ENCODE measurements at places on chromosomes 1 and 21. TPM values are rescaled to one million over a fixed set of nuclear protein-coding genes. Genes with fewer than 3 reads are reported as not detected.

DNA sequence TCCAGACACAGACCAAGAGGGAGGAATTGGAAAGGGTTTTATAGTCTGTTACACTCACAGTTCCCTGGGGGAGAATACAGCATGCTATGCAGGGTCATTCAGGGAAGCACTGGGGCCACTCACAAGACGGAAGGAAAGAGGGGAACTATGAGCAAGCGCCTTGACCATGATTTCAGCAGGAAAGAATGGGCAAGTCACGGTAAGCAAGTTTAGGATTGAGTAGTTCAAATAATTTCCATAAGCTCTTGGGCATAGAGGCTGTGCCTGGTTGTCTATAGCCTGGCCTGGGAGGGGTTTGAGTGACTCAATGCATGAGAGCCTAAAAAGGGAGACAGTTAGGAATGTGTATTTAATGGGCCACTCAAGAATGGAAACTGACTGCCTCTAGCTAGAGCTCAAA, 176.7 kb downstream of the TTLL7 start:
- H3K27ac ChIP-seq, result no peak overlapping the region
- H3K27me3 ChIP-seq, result no peaks in the 10 kb centered on the region
- H3K4me1 ChIP-seq, result no peaks in the 10 kb centered on the region

DNA sequence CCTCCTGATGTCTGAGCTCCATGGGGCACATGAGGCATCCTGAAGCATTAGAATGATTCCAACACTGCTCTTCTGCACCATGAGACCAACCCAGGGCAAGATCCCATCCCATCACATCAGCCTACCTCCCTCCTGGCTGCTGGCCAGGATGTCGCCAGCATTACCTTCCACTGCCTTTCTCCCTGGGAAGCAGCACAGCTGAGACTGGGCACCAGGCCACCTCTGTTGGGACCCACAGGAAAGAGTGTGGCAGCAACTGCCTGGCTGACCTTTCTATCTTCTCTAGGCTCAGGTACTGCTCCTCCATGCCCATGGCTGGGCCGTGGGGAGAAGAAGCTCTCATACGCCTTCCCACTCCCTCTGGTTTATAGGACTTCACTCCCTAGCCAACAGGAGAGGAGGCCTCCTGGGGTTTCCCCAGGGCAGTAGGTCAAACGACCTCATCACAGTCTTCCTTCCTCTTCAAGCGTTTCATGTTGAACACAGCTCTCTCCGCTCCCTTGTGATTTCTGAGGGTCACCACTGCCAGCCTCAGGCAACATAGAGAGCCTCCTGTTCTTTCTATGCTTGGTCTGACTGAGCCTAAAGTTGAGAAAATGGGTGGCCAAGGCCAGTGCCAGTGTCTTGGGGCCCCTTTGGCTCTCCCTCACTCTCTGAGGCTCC, 11.1 kb upstream of the RASSF5 start:
- no peak overlapping the region for H3K4me3 ChIP-seq
- no peak for DNase-seq

- no peaks in the 10 kb centered on the region for H3K4me1 ChIP-seq
- no peaks in the 10 kb centered on the region for H3K27me3 ChIP-seq
- H3K36me3 ChIP-seq, result no peaks in the 10 kb centered on the region
- no peak for DNase-seq
Observed at GRCh38 chr1:192927496-192927895, 118.7 kb downstream of the RGS2 start.

GRCh38 chr1:197042676-197043341, 24.3 kb downstream of the F13B start:
- no peak overlapping the region for H3K4me3 ChIP-seq
- no peak overlapping the region for H3K27ac ChIP-seq
- no peaks in the 10 kb centered on the region for H3K4me1 ChIP-seq
- no peak for DNase-seq
- H3K36me3 ChIP-seq, result no peaks in the 10 kb centered on the region
- H3K27me3 ChIP-seq, result peaks cover 8% of the 10 kb centered on the region

WDR64 gene
- total RNA-seq, result 0.21 TPM

DNA sequence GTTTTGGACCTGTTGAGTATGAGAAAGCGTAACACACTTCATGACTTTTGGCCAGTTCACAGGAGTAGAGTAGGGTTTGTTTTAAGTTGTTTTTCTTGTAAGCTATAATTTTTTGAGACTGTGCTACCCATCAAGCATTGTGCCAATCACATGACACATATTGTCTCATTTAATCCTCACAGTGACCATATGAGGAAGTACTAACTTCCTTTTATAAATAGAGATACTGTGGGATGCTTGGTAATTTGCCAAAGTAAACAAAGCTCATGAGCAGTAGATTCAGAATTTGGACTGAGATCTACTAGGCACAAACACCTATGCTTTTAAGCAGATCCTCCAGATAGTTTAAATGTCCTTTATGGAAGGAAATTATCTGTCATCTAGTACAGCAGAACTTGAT, 178.3 kb downstream of the CACNA1E start:
- H3K4me1 ChIP-seq, result no peaks in the 10 kb centered on the region
- H3K27me3 ChIP-seq, result peaks cover 4% of the 10 kb centered on the region
- no peak for DNase-seq
- H3K27ac ChIP-seq, result no peak overlapping the region

DNA sequence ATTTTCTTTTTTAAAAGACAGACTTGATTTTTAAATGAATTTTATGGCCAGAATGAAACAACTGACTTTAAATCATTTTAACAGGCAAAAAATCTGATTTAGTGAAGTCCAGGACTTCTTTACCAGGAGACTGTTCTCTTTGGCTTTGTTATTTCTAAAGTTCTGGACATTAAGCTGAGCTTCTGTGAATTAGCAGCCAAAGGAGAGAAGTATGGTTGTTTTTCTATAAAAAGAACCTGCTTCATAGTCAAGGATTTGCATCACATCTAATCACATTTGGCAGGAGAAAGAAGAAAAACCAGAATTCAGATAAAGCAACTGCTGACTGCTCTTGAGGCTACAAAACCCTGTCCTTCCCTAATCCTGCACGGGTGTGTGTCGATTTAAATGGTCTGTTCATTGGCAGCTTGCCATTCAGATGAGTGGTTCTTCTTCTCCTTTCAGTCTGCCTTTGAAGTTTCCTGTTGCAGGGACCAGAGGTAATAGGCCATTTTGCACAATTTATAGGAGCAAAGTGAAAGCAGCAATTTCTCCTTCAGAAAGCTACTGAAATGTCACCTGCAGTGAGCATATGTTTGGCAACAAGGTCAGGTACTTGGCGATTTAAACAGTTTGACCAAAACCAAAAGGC, 215.4 kb downstream of the OLFM3 start:
- no peak overlapping the region for H3K27ac ChIP-seq
- H3K4me3 ChIP-seq, result no peak overlapping the region
- DNase-seq, result no peak
- no peaks in the 10 kb centered on the region for H3K27me3 ChIP-seq
- H3K36me3 ChIP-seq, result no peaks in the 10 kb centered on the region

- no peak for DNase-seq
- H3K36me3 ChIP-seq, result no peaks in the 10 kb centered on the region
- H3K4me1 ChIP-seq, result no peaks in the 10 kb centered on the region
- no peak overlapping the region for H3K27ac ChIP-seq
- H3K27me3 ChIP-seq, result no peaks in the 10 kb centered on the region
Observed at GRCh38 chr1:77234096-77234495, 14.9 kb upstream of the PIGK start.

DNA sequence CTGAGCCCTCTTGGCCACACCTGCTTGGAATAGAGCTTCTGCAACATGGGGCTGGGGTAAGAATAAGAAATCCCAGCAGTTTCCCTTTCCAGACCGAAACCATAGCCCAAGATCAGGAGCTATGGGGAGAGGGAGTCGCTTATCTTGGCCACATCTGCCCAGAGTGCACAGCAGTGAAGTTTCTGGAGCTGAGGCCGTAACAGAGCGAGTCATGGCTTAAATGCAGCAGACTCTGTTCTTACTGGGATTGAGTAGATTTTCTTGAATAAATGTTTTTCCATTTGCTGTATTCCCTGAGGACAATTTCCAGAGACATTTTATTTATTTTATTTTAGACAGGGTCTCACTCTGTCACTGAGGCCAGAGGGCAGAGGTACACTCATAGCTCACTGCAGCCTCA, 33.5 kb downstream of the CFAP57 start:
- H3K4me1 ChIP-seq, result no peaks in the 10 kb centered on the region
- peaks cover 2% of the 10 kb centered on the region for H3K27me3 ChIP-seq
- no peak for DNase-seq
- no peaks in the 10 kb centered on the region for H3K36me3 ChIP-seq

SLAMF8 gene
- 0.73 TPM for total RNA-seq

TTC13 gene
- 34.0 TPM for total RNA-seq

KCNAB2 gene
- 343 TPM for total RNA-seq

DNA sequence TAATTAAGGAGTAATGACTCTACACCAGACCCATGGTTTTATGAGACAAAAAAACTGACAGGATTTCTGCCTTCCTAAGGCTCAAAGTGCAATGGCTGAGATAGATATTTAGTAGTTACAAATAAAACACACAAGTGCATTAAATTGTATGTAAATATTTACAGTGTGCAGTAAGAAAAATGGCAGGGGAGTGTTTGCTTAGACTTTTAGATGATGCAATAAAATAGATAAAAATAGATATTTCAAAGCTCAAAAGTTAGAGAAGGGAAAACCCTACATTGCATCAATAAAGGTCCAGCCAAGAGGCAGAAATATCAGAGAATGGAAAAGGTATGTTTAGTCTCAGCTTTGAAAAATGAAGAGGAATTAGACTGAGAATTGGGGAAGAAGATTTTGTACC, 226.3 kb upstream of the FGGY start:
- H3K27ac ChIP-seq, result peak overlapping the region; percentile 47
- H3K4me3 ChIP-seq, result no peak overlapping the region
- peaks cover 9% of the 10 kb centered on the region for H3K36me3 ChIP-seq

DNA sequence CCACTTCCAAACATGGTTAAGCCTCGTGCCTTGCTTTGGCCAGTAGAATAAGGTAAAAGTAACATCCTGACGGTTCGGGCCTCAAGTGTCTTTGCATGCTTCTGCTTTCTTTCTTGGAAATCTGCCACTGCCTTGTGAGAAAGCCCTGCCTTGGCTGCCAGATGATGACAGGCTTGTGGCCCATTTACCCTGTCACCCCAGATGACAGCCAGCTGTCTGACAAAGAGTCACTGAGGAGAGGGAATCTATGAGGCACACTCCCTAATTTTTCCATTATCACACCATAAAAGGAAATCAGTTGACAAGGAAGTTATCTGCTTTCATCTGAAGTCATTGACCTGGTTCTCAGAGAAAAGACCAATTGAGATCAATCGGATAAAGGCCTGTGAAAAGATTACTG, 199.8 kb downstream of the USH2A start:
- H3K27me3 ChIP-seq, result no peaks in the 10 kb centered on the region
- H3K4me3 ChIP-seq, result no peak overlapping the region
- DNase-seq, result no peak
- H3K36me3 ChIP-seq, result no peaks in the 10 kb centered on the region
- no peak overlapping the region for H3K27ac ChIP-seq

KCNE2 gene
- not detected for total RNA-seq

CYYR1 gene
- not detected for total RNA-seq

- no peak overlapping the region for H3K4me3 ChIP-seq
- peaks cover 30% of the 10 kb centered on the region for H3K27me3 ChIP-seq
- no peak overlapping the region for H3K27ac ChIP-seq
- H3K36me3 ChIP-seq, result no peaks in the 10 kb centered on the region
- H3K4me1 ChIP-seq, result no peaks in the 10 kb centered on the region
Observed at GRCh38 chr1:200314085-200314750, 95.6 kb downstream of the ZNF281 start.

CYP4X1 gene
- not detected for total RNA-seq

TTC3 gene
- 49.5 TPM for total RNA-seq

GRCh38 chr1:100360790-100361510, 8.6 kb downstream of the CDC14A start:
- H3K27ac ChIP-seq, result no peak overlapping the region
- H3K27me3 ChIP-seq, result no peaks in the 10 kb centered on the region
- peaks cover 66% of the 10 kb centered on the region for H3K36me3 ChIP-seq
- DNase-seq, result no peak

DNA sequence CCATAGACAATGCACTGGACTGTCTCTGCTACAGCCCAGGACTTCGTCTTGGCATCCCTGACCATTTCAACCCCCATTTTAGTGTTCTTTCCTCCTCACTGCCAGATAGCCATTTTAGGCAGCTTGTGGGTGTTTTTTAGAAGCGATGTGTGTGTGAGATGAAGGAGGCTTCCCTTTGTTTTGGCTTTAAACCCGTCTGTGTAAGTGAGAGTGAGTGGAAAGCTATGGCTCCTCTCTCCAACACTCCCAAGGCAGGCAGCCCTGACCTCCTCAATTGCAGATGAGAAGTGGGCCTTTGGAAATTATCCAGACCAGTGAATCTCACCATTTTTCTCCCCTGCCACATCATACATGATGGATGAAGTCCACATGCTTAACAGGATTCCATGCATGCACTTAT, 70.3 kb upstream of the PGBD5 start:
- H3K4me3 ChIP-seq, result no peak overlapping the region
- H3K27me3 ChIP-seq, result peaks cover 17% of the 10 kb centered on the region
- no peaks in the 10 kb centered on the region for H3K4me1 ChIP-seq
- DNase-seq, result no peak

CELA3A gene
- total RNA-seq, result not detected

GRCh38 chr1:54989968-54990810, 8.5 kb upstream of the BSND start:
- no peak overlapping the region for H3K27ac ChIP-seq
- no peak for DNase-seq
- H3K4me3 ChIP-seq, result no peak overlapping the region

GRCh38 chr1:100927276-100927675, 31.4 kb downstream of the SLC30A7 start:
- no peak overlapping the region for H3K27ac ChIP-seq
- H3K36me3 ChIP-seq, result peaks cover 50% of the 10 kb centered on the region
- H3K4me3 ChIP-seq, result no peak overlapping the region
- DNase-seq, result peak; percentile 80
- no peaks in the 10 kb centered on the region for H3K27me3 ChIP-seq

GRCh38 chr1:110633646-110634030, 27.5 kb upstream of the KCNA2 start:
- H3K27me3 ChIP-seq, result no peaks in the 10 kb centered on the region
- H3K4me3 ChIP-seq, result no peak overlapping the region
- peak; percentile 19 for DNase-seq
- H3K4me1 ChIP-seq, result peaks cover 25% of the 10 kb centered on the region

LINGO4 gene
- total RNA-seq, result 0.16 TPM

DNA sequence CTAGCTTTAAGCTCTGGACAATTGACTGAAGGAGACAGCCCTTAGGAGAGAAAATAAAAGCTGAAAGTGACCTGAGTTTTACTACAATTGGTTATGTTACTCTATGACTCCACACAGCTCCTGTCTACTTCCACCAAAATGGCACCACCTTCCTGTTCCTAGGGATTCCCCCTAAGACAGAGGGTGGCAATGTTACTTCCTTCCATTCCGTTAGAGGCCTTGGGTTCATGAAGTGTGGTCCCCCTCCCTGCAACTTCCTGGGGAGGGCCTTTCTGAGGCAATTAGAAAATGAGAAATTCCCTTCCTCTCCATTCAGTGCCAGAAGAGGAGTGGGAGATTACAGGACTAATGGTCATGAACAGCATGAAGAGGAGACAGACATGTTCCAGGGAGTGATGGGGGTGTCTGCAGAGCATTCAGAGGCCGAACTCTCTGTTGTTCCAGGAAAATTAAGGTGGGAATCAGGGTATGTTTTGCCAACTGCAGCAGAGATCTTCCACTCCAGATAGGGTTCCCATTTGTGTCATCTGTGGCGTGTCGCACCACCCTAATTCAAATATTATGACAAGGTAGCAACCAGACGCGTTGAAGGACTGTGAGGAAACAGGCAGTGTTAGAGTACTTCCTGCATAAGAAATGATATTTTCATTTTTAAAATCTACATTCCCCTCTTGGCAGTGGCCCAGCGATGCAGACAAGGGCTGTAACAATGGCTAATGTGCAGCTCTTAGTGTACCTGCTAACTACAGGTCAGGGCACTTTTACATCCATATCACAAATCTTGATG, 53.1 kb upstream of the TRIM67 start:
- H3K27ac ChIP-seq, result no peak overlapping the region
- H3K4me3 ChIP-seq, result no peak overlapping the region
- H3K36me3 ChIP-seq, result no peaks in the 10 kb centered on the region
- peaks cover 12% of the 10 kb centered on the region for H3K4me1 ChIP-seq
- peaks cover 13% of the 10 kb centered on the region for H3K27me3 ChIP-seq

CNKSR1 gene
- total RNA-seq, result 1.4 TPM

SLC26A9 gene
- total RNA-seq, result not detected

Measured in activated CD8-positive, alpha-beta T cell treated with anti-CD3 and anti-CD28 coated beads, Interleukin-2, amount 10 ng/mL, durations not matched to agents 7 days and 5 days (primary cell).